Fibroblast of skin of right biceps (primary cell): ENCODE measurements at places on chromosomes 4 and X.

DNA sequence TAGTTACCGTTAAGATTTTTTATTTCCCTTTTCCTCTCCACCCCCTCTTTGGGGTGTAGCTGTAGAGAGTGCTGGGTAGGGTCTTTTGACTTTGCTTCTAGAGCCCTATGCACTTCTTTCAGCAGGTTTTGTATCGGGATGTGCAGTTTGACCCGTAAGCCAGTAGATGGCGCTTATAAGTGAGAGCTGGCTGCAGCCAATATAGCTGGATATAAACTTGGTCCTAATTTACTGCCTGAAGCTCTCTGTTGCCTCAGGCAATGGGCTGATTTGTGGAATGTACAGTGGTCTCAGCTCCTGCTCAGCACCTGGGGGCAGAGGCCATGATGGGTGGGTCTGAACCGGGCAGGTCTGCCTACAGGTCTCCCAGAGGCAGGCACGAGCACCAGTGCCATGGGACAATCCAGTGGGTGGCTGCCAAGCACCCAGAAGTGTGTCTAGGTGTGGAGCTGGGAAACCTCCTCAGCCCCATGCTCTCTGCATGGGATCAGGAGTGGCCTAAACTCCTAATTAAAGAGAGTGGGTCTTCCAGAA is 146.5 kb downstream of the SPANXN1 start:
- no peak for DNase-seq

DNA sequence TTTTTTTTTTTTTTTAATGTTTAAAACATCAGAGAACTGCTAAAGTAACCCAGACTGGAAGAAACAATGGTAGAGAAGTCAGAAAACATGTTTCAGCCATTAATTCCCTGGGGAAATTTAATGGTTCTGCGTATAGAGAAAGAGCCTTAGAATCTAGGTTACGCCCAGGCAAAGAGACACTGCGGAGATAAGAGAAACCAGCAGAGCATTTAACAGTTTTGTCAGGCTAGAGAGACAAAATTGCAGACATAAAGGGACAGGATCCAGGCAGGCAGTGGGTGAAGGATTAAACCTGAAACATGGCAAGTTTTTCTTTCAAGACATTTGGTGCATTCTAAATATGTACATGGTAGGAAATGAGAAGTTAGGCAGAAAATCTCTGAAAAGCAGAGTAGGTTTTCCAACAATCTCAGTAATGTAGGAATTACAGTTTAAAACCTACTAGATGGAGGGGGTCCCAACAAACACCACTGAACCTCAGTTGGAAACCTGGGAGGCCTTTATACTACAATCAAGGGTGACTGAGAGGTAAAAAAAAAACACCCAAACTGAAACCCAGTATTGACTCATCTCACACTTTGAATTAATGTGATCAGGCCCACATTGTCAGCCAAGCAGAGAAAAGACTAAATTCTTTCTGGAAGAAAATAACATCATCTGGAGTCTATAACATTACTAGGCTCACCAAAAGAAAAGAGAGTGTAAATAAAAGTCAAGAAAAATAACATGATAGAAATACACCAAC is 254.2 kb upstream of the NWD2 start:
- no peak for DNase-seq

DNA sequence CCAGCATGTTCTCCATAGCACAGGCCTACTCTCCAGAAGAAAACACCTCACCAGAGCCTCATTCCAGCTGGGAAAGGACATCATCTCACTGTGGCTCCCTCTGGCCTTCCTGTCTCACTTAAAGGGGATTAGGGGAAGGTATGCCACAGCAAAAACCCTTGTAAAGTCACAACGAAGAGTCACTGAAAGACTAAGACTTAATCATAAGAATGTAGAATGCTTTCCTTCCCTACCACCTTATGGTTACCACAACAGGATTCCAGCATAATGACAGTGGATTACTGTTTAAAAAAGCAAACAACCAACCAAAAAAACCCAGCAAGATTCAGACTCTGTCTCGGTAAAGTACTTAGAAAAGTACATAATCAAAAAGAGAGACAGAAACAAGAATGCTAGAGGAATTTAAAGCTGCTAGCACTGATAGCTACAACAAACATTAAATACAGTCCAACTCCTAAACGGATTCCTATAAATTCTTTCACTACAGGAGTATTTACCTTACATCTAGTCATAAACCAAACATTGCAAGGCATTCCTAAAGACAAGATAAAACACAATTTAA is 75.1 kb downstream of the BANK1 start:
- DNase-seq, result peak; percentile 48

GRCh38 chrX:86002076-86002896 is 45.1 kb downstream of the CHM start:
- DNase-seq, result peak; percentile 25

DNA sequence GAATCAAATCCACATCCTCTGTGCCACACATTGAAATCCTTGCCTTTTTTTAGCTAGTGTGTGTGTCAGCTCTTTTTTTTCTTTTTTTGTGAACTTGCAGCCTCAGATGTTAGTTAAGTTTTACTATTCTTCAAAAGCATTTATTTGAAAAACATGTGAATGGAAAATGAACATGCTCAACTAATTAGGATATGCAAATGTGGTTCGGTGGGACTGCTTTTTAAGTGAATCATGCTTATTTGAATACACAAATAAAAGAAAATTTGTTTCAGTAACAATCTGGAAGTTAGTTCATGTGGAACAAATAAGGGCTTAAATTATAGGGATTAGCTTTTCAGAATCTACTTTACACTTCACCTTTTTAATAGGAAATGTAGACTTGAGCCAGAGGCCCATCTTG is 751.5 kb upstream of the FAM241A start:
- DNase-seq, result peak; percentile 14

DNA sequence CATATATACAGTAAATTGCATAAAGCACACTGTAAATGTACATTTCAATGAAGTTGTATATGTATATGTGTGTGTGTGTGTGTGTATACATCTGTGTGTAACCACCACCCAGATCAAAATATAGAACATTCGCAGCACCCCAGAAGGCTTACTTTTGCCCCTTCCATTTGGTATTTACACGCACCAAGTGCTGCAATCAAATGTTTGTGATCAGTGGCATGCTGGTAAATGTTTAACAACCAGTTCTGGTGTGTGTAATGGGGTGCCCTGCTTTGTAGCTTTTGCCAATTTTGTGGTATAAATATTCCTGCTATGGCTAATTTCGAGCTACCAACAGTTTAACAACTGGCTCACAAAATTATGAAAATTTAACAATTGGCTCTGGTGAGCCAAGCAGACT is 101.3 kb downstream of the RTL5 start:
- no peak for DNase-seq

DNA sequence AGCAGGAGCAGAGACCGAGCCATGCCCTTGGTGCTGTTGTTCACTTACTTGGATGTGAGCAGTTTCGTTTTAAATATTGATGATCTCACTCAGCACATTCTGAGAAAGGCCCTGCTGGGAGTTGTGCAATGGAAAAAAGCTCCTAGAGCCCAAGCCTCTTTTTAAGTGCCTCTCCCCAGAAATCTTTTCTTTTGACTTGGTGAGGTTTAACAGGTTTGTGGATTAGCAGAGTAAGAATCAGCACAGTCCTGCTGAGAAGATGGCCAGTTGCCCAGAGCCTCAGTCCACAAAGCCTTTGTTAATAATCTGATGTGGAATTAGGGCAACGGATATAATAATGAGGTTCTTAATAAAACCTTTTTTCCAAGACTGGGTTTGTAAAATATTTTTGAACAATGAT is 157.5 kb upstream of the ATP6AP2 start:
- peak; percentile 5 for DNase-seq

- no peak for DNase-seq
Measured at GRCh38 chr4:125952631-125953030, 637.9 kb downstream of the FAT4 start.

DNA sequence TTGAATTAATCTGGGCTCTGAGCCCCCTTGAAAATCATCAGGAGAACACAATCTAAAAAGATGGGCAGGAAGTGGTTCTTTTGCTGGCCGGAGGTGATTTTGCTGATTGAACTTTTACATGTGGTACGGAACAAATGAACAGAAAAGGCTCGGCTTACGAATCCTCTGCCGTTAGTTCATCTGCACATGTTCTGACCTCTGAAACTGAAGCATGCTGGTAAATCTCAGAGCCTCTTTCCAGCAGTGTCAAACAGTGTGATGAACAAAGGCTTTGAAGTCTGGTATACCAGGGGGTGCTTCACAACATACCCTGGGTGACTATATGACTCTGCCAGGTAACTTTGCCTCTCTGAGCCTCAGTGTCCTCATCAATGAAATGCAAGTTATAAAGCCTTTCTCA is 194.2 kb upstream of the C1QTNF7 start:
- no peak for DNase-seq

- DNase-seq, result no peak
Measured at GRCh38 chrX:41302370-41302769, 31.6 kb upstream of the DDX3X start.

DNA sequence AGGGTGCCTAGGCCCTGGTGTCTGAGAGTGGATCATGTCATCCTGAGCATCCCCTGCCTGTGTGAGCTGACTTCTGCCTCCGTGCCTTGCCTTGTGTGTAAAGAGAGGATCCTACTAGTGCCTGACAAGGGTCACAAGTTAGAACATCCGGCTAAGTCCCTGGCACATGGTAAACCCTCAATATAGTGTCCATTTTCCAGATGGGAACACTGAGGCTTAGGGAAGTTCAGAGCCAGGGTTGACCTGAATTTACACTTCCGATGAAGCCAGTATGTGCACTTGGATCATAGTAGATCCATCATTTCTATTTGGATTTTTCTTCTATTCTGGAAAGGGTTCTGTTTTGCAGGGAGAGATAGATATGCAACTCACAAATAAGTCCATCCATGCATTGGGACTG is 12.5 kb upstream of the PSAPL1 start:
- no peak for DNase-seq

- DNase-seq, result no peak
Measured at GRCh38 chrX:153184787-153185186, 5.7 kb downstream of the MAGEA1 start.

- no peak for DNase-seq
Measured at GRCh38 chr4:38946919-38947318, 79.3 kb downstream of the FAM114A1 start.

DNA sequence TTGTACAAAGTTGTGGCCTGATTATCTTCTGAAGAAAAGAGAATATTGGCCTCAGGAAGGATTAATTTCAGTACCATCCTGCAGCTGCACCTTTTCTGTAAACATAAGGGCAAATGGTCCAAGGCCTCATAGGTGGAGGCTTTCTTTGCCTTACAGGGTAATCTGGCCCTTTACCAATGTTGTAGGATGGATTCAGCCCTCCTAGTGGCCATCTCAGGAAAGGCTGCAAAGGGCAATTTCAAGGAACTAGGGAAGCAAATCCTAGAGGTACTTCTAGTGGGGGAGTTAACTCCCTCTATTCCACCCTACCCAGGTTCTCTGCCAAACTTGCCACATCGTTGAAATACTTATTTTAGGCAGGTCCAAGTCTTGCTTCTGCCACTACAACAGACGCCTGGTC is 57.6 kb downstream of the UGT2B11 start:
- no peak for DNase-seq

DNA sequence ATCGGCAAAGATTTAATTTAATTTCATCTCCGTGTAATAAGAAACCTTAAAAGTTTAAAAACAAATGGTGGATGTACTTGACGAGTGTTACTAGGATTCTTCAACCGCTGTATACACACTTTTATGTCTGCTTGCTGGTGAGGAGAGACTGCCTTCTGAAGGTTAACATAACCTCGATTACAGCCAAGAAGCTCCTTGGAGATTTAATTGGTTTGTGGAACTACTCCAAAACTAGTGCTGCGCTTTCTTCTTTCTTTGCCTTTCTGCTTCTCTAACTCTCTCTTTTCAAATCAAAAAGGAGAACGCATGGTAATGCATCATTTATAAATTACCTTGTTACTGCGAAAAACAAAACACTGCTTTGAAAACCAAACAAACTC is 109.0 kb downstream of the ANTXR2 start:
- DNase-seq, result no peak

GRCh38 chr4:151426513-151426912 is 17.5 kb downstream of the FHIP1A start:
- DNase-seq, result no peak

GRCh38 chr4:7897811-7898210 is 41.9 kb downstream of the AFAP1 start:
- peak; percentile 54 for DNase-seq

- peak; percentile 91 for DNase-seq
Measured at GRCh38 chr4:109078724-109079123, 223.7 kb downstream of the COL25A1 start.

DNA sequence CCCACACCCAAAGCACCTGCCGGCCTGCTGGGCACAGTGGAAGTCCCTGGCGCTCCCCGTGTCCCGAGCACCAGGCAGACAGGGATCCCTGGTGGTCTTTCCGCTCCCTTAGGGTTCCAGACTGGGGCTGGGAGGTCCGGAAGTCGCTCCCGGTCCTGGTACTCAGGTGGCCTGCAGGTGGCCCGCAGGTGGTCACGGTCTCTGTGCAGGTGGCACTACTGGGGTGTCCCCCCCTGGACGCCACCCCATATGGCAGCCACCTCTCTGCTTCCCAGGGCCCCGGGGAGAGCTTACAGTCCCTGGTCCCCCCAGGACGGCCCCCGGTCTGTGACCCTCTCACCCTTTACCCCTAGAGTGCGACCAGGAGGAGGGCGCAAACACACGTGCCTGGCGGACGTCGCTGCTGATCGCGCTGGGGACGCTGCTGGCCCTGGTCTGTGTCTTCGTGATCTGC is 13.6 kb downstream of the SLC25A6 start:
- DNase-seq, result no peak

DNA sequence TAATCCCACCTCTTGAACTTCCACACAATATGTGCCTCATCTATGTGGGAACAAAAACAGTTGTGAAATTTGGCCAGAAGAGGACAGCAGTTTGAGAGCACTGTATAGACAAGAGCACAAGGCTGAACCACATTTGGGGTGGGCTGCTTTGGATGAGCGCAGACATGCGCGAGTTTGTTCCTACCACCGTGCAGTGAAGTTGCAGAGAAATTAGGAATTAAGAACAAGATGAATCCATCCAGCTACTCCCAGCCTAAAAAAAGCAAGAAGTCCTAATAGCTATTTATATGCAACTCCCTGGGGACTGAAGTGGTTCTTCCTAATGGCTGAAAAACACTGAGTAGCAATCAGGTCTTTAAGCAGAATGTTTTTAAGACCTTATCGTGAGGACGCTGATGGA is 1.0 kb downstream of the GAB3 start:
- DNase-seq, result no peak

GRCh38 chr4:111556141-111556781 is 589.0 kb upstream of the FAM241A start:
- peak; percentile 38 for DNase-seq

GRCh38 chr4:187516224-187516623 is 479.3 kb upstream of the ZFP42 start:
- DNase-seq, result no peak
